ENCODE measurements at places on chromosomes 3 and 15. TPM values are rescaled to one million over a fixed set of nuclear protein-coding genes. Genes with fewer than 3 reads are reported as not detected.

DNA sequence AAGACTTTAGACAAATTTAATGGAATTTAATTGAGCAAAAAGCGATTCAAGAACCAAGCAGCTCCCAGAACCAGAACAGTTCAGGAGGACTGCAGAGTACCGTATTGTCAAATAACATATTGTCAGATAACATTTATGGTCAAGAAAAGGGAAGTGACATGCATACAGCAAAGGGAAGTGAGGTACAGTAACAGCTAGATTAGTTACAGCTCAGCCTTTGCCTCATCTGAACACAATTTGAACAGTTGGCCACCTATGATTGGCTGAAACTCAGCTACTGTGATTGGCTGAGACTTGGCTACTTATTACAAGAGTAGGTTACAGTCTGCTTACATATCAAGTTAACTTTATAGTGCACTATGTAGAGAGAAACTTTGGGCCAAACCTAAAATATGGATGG lies 21.9 kb downstream of the ZFAND6 start:
- H3K36me3 ChIP-seq, result 0 out of 2 replicates have a peak, but pooled peaks cover 4% of the 10 kb centered on the region
- H3K27me3 ChIP-seq, result no peaks in the 10 kb centered on the region
- H3K4me1 ChIP-seq, result no peaks in the 10 kb centered on the region
- H3K4me3 ChIP-seq, result no peak overlapping the region
- DNase-seq, result no peak

GRCh38 chr3:42600958-42601675 lies 631 bp downstream of the NKTR start:
- H3K4me1 ChIP-seq, result no peaks in the 10 kb centered on the region
- no peaks in the 10 kb centered on the region for H3K36me3 ChIP-seq
- peak; percentile 67 for DNase-seq
- H3K4me3 ChIP-seq, result peak overlapping the region; percentile 90

DNA sequence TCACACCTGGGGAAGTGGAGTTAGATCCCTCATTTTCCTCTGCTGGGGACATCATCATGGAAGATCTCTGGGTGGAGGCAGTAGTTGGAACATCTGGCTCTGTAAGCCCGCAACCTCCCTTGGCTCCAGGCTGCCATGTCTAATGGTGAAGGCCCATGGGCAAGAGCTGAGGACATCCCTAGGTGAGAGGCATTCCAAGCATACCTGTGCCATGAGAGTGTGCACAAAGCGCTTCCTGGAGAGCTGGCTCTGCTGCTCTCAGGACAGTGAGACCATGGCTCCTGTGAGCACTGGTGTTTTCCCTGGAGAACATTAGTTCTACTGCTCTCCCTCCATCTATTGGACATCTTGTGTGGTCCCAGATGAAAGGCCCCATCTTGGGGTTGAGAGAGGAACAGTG lies 7.7 kb downstream of the MAPKAPK3 start:
- no peak overlapping the region for H3K27ac ChIP-seq
- no peak overlapping the region for H3K4me3 ChIP-seq
- H3K27me3 ChIP-seq, result no peaks in the 10 kb centered on the region
- H3K4me1 ChIP-seq, result no peaks in the 10 kb centered on the region
- no peaks in the 10 kb centered on the region for H3K36me3 ChIP-seq
- no peak for DNase-seq

DNA sequence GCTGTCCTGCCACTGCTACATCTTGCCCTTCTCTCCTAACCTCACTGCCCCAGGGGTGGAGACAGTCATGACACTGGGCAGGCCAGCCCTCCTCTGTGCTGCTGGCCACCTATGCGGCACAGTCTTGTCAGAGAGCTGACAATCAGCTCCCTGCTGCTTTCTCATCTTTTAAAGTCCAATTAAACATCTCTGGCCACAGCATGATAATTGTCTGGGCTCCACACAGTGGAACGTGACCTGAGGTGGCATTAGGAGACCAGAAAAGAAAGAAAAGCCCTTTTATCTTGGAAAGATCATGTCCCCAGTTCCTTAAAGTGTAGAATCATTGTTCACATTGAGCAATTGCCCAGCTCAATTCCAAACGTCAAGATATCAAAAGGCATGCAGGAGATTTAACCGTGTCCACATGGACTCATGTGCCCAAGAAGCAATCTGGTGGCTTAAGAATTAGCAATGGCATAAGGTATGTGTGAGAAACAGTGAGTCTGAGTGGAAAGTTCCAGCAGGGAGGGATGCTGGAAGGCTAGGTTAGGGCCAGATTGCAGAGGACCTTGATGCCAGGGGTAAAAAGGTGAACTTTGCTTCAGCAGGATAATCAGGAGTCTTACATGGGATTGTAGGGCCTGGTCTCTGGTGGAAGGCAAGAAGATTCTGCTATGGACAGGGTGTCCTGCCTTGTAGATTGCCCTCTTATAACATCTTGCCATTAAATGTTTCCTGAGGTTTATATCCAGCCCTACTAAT lies 15.3 kb upstream of the CACNA1D start:
- DNase-seq, result no peak
- no peaks in the 10 kb centered on the region for H3K27me3 ChIP-seq
- H3K4me1 ChIP-seq, result no peaks in the 10 kb centered on the region
- no peaks in the 10 kb centered on the region for H3K36me3 ChIP-seq
- no peak overlapping the region for H3K4me3 ChIP-seq

- no peaks in the 10 kb centered on the region for H3K4me1 ChIP-seq
- H3K4me3 ChIP-seq, result no peak overlapping the region
- DNase-seq, result no peak
- no peaks in the 10 kb centered on the region for H3K36me3 ChIP-seq
Observed at GRCh38 chr3:55271549-55271948, 215.6 kb downstream of the WNT5A start.

GRCh38 chr3:139716908-139717485 lies 39.2 kb upstream of the NMNAT3 start:
- H3K36me3 ChIP-seq, result no peaks in the 10 kb centered on the region
- H3K4me3 ChIP-seq, result no peak overlapping the region
- H3K27ac ChIP-seq, result no peak overlapping the region
- H3K4me1 ChIP-seq, result peaks cover 31% of the 10 kb centered on the region
- DNase-seq, result no peak

DNA sequence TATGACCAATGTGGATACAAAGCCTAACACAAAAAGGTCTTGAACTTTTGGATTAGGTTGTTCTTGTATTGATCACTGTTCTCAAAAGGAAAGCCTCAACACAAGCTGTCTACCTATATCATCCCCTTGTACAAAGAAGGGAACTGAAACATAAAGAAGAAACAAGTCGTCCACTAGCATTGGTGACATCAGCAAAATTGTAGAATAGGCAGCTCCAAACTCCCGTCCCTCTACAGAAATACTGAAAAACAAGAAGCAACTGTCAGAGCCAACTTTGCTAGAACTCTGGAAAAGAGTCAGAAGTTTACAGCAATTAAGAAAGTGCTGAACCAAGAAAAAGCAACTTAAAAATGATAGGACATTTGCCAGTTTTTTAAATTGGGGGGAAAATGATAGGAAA lies 7.5 kb upstream of the NR1I2 start:
- no peak for DNase-seq
- H3K4me1 ChIP-seq, result peaks cover 17% of the 10 kb centered on the region
- H3K27me3 ChIP-seq, result no peaks in the 10 kb centered on the region
- no peak overlapping the region for H3K4me3 ChIP-seq
- no peaks in the 10 kb centered on the region for H3K36me3 ChIP-seq
- H3K27ac ChIP-seq, result no peak overlapping the region

- no peak overlapping the region for H3K4me3 ChIP-seq
- H3K36me3 ChIP-seq, result no peaks in the 10 kb centered on the region
- no peak overlapping the region for H3K27ac ChIP-seq
- H3K27me3 ChIP-seq, result no peaks in the 10 kb centered on the region
Observed at GRCh38 chr15:51170882-51171633, 76.4 kb upstream of the TNFAIP8L3 start.

- no peak overlapping the region for H3K4me3 ChIP-seq
- no peaks in the 10 kb centered on the region for H3K36me3 ChIP-seq
- DNase-seq, result peak; percentile 1
- no peaks in the 10 kb centered on the region for H3K4me1 ChIP-seq
- H3K27ac ChIP-seq, result no peak overlapping the region
- H3K27me3 ChIP-seq, result no peaks in the 10 kb centered on the region
Observed at GRCh38 chr3:13708301-13708700, 159.4 kb downstream of the FBLN2 start.

DNA sequence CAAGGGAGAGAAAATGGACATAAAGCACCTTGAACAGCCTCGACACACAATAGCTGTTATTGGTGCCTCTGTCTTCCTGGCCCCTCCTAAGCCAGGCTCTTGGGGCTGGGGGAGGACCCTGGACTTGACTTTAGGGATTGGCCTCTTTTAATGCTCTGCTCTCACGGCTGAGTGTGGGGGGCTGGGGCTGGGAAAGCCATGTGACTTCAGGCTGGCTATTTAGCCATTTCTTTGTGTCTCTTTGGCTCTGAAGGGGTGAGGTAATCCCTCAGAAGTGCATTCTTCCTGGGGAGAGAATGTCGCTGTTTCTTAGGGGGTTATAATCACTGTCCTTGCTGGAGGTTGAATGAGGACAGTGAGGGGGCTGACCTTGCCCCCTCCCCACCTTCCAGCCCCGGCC lies 26.2 kb downstream of the MAGEF1 start:
- no peak overlapping the region for H3K4me3 ChIP-seq
- H3K4me1 ChIP-seq, result peaks cover 37% of the 10 kb centered on the region
- H3K36me3 ChIP-seq, result no peaks in the 10 kb centered on the region

DNA sequence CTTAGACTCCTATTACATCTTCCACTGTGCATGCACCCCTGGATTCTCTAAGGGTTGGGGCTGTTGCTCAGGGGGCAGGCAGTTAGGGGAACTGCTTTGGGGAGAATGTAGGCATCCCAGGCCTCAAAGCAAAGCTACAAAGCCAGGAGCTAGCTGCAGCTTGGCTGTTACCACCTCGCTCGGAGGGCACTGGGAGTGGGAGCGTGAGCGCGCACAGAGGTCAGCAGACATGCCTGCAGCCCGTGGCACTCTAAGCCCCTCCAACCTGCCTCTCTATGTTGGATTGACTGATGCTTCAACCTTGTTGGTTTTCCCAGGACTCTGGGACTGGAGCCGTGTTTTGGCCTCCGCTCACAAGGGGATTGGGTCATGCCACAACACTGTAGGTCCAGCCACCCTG lies 69.8 kb downstream of the CPN2 start:
- no peaks in the 10 kb centered on the region for H3K36me3 ChIP-seq
- no peak for DNase-seq
- H3K4me1 ChIP-seq, result peaks cover 11% of the 10 kb centered on the region
- H3K27ac ChIP-seq, result no peak overlapping the region
- H3K4me3 ChIP-seq, result no peak overlapping the region

DNA sequence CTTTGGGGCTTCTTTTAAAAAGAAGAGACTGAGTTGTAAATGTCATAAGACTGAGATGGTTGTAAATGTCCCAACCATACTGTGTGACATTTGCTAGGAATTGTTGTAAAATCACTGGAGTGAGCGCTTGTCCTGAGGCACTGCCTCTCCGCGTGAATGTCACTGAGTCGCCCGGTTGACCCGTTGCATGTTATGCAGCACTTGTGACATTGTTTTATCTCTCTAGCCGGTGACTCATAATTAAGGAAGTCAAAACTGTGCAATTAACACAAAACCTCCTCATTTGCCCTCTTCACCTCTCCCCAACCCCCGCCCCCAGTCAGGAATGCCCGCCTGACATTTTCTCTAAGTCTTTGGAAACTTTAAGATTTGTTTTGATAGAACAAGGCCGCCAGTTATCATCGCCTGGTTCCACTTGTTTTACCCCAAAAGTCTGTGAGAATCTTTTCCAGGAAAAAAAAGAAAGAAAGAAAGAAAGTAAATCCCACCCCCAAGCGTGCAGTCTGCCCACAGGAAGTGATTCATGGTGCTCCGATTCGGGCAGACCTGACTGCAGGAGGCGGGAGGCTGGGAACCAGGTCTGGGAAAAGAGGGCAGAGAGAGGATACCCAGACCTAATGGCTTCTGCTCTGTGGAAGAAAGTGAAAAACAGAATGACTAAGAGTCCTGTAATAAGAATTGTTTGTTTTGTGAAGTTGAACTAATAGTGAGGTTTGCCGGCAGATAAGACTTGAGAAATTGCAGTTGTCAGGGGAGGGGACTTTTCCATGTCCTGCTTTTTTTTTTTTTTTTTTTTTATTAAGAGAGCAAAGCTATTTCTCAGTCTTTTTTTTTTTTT lies 84.8 kb downstream of the SMAD3 start:
- peaks cover under 1% of the 10 kb centered on the region for H3K36me3 ChIP-seq
- peak; percentile 87 for DNase-seq
- H3K4me3 ChIP-seq, result peak overlapping the region; percentile 33
- H3K27me3 ChIP-seq, result no peaks in the 10 kb centered on the region

DNA sequence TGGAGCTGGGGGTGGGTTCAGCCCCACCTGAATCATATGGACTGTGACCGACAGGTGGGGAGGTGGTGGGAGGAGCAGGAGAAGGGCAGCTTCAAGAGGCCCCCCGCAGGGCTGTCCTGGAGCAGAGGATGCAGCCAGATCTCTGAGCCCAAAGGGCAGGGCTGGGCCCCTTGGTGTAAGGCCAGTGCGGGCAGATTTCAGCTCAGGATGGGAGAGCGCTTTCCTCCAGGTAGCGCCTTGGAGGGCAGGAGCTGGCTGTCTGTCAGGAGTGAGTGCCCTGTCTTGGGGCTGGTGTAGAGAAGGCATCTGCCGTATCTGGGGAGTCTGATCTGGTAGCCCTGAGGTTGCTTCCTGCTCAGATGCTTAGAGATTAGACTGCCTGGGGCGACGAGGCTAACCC lies 7.3 kb downstream of the TMEM43 start:
- peaks cover 59% of the 10 kb centered on the region for H3K36me3 ChIP-seq
- no peaks in the 10 kb centered on the region for H3K27me3 ChIP-seq
- H3K4me1 ChIP-seq, result no peaks in the 10 kb centered on the region
- no peak for DNase-seq

DNA sequence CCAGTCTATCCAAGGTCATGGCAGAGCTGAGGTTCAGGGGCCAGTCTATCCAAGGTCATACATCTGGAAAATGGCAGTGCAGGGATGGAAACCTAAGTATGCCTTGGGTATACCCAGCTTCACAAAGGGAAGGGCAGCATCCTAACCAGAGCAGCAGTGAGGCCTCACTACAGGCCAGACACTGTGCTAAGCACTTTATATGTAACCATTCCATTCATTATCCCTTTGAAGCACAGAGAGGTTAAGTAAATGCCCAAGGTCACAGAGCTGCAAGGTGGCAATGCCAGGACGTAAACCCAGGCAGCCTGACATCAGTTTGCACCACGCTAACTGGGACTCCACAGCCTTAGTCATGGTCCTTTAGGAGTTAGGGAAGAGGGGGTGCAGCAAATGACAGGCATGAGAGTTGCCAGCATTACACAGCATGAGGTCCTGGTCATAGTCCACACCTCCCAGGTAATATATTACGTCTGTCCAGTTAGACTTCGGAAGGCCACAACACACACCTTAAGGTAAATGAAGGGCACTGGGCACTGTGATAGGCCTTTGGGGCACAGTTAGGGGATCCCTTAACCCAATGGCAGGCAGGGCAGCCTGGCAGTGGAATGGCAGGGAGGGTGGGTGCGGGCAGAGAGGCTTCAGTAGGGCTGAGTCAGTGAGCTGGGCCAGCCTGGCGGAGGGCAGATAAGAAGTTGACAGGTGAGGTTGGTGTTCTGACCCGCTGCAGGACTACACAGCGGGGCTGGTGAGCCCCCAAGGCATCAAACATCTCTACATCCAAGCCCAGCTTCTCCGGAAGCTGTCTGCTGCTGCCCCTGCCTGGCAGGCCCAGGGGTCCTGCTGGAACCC lies 21.1 kb upstream of the CORO2B start:
- no peak overlapping the region for H3K4me3 ChIP-seq
- no peak overlapping the region for H3K27ac ChIP-seq
- H3K36me3 ChIP-seq, result no peaks in the 10 kb centered on the region
- H3K4me1 ChIP-seq, result no peaks in the 10 kb centered on the region
- H3K27me3 ChIP-seq, result no peaks in the 10 kb centered on the region

Gene SLC2A2
- total RNA-seq, result not detected

Gene MNS1
- 8.2 TPM for total RNA-seq

Gene CFAP44
- total RNA-seq, result 3.1 TPM

Gene TNFAIP8L3
- total RNA-seq, result 0.05 TPM

Gene ADAMTS9
- 6.7 TPM for total RNA-seq

Gene CCR1
- total RNA-seq, result not detected
